ENCODE measurements at places on chromosomes 5 and 9.

- DNase-seq: no peak
Measured at GRCh38 chr5:73282383-73282782, 109.4 kb downstream of the TMEM174 start.

- no peak for DNase-seq
Measured at GRCh38 chr5:58317808-58318207, 142.1 kb downstream of the PLK2 start.

DNA sequence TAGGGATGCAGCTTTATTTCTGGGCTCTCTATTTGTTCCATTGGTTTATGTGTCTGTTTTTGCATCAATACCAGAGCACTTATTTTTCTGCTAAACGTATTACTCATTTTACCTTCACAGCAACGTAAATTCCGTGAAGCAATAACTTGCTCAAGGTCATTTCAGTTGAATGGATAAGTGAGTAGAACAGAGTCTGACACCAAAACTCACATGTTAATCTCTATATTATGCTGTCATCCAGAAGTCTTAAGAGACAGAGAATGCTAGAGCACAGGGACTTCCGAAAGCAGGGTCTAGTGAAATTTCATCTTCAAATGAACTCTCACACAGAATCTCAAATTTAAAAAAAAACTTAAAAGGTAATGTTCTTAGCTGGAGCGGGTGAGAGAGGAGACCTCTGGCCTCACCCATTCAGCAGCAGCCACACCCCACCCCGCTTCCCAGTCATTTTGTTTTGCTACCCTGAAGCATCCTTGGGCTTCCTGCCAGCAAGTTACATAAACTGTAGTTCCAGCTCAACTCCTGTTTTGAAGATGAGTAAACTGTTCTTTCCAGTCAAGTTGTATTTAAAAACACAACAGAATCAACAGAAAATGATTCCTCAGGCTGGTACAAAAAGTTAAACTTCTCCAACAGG, 69.3 kb downstream of the TRIM36 start:
- DNase-seq: no peak

GRCh38 chr5:133723126-133723525, 110.8 kb upstream of the FSTL4 start:
- no peak for DNase-seq

DNA sequence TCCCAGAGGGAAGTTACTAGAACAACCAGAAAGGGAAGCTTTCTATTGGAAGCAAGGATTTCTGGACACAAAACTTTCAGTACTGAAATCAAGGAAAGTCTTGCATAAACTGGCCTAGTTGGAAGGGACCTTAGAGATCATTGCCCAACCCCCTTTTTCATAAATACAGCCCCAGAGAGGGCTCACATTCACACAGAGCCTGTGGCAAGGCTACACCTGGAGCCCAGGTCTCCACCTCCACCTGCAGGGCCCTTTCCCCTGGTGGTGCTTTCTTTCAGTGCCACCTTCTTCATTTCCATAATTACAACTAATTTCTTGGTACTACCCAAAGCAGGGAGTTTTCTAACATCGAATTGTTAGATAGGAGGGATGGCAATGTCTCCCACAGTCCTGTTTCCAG, 85.7 kb downstream of the ADRB2 start:
- no peak for DNase-seq

GRCh38 chr5:51278539-51278938, 104.7 kb upstream of the ISL1 start:
- DNase-seq: no peak

DNA sequence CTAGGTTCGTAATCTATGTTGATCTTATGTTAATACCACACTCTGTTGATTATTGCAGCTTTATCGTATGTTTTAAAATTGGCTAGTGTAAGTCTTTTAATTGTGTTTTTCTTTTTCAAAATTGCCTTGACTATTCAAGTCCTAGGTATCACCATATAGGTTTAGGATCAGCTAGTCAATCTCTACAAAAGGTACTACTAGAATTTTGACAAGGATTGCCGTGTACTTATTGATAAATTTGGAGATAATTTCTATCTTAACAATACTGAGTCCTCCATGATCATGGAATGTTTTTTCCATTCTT, 117.9 kb upstream of the PRSS3 start:
- no peak for DNase-seq

DNA sequence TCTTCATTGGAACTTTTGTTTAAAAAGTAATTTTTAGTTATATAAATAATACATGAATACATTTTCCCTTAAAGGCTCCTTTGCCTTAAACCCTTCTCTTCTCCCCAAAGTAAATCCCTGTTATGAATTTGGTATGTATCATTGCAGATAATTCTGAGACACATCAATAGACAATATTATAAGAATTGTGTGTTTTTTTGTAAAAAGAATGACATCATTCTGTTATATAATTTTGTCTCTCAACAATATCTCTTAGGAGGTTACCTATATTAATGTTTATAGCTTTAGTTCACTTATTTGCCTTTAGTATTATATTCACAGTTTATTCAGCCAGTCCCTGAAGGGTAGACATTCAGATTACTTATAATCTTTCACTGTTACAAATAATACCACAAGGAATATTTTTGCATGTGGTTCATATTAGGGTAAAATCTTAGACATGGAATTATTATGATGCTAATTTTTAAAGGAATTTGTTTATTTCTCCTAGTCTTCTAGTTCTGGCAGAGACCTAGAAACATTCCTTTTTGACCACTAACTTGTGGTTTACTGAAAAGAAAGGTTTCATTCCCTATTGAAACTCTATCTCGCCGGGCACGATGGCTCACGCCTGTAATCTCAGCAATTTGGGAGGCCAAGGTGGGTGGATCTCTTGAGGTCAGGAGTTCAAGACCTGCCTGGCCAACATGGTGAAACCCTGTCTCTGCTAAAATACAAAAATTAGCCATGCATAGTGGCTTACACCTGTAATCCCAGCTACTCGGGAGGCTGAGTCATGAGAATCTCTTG, 105.6 kb downstream of the KCTD16 start:
- DNase-seq: no peak

- no peak for DNase-seq
Measured at GRCh38 chr5:119055294-119055693, 15.6 kb upstream of the DMXL1 start.

GRCh38 chr5:66869347-66869746, 273.2 kb downstream of the MAST4 start:
- no peak for DNase-seq

GRCh38 chr5:149434162-149435014, 55.3 kb upstream of the IL17B start:
- no peak for DNase-seq

DNA sequence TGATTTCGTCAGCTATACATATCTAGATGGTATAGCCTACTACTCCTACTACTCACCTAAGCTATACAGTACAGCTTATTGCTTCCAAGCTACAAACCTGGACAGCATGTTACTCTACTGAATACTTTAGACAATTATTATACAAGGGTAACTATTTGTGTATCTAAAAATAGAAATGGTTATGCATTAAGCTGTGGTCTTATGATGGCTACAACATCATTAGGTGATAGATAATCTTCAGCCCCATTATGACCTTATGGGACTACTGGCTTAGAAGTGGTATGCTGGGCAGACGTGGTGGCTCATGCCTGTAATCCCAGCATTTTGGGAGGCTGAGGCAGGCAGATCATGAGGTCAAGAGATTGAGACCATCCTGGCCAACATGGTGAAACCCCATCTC, 40.2 kb downstream of the CERT1 start:
- DNase-seq: no peak
